NCI-H774 (cell line): ENCODE measurements at places on chromosomes 3 and 15.

- DNase-seq = no peak
Observed at GRCh38 chr3:42216302-42216701, 49.7 kb downstream of the CCK start.

GRCh38 chr3:177968891-177969290 is 567.3 kb upstream of the KCNMB2 start:
- no peak for DNase-seq

- DNase-seq = no peak
Observed at GRCh38 chr3:153621953-153622352, 459.9 kb downstream of the RAP2B start.

GRCh38 chr15:36415643-36416042 is 163.8 kb upstream of the CDIN1 start:
- DNase-seq = no peak

DNA sequence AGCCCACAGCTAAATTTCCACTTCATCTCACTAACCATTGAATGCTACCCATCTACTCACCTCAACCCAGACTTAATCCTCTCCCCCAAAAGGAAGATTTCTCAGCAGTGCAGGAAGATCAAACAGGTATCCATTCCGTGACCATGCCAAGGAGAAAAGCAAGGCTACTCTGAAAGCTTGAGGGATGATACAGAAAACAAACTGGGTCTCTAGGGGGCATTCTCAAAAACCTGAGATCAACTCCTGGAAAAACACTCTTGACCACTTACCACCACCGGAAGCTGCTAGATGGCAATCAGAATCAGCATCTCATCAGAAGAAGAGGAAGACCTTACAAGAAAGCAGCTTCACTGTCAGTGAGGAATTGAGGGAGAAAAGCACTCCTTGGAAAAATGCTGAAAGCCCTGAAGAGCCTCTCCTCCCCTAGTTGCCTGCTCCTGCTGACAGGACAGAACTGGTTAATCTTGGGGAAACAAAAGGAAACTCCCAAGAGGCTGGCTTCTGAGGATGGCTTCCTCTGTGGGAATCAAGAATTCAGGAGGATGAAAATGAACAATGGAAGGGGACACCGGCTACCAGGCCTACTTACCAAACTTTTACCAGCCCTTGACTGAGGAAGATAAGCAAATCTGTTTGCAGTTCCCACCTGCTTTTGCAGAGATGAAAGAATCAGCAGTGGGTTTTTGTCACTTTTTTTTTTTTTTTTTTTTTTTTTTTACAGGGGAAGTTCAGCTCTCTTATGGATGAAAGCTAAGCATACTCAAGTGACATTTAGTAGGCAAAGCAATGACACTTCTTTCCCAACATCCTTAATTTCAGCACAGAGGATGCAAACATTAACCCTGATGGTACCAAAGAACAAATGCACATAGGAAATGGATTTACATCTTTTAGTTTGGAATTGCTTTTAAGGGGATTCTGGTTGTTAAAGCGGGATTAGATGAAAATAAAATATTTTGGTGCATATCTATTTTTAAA is at the start of gene ATP8B4:
ATP8B4 (minus strand) TSS at position 171 of the 978 bp plus-strand sequence. CDS start 12,267 bp downstream, outside the sequence.
- DNase-seq = no peak

DNA sequence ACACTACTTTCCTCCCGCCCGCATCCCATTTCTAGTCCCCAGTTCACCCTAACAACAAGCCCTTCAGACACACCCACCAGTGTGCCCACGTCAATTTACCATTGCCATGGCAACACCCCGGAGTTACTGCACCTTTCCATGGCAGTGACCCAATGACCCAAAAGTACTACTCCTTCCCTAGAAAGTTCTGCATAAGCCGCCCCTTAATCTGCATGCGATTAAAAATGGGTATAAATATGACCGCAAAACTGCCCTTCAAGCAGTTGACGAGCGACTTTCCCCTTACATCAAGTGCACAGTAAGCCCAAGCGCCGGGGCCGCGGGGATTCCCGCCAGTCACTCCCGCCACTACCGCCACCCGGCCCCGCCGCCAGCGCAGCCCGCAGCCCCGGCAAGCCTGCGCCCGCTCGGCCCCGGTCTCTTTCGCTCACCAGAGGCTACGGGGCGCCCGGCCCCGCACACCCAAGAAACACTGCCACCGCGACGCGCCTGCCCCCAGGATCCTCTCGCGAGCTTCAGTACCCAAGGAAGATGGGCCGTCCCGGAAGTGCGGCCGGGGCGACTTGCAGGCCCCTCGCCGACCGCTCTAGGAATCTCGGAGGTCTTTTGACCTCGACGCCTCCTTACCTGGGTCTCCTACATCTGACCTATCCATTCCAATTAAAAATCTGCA is 27.2 kb upstream of the ZNF502 start:
- DNase-seq = peak; percentile 72
